Activated CD8-positive, alpha-beta T cell treated with anti-CD3 and anti-CD28 coated beads for 36 hours (primary cell): ENCODE measurements at places on chromosomes 1 and 21. TPM values are rescaled to one million over a fixed set of nuclear protein-coding genes. Genes with fewer than 3 reads are reported as not detected.

Gene MSH4
- 0.16 TPM for total RNA-seq

Gene LCE1A
- not detected for total RNA-seq

Gene NPR1
- total RNA-seq: not detected

Gene FUCA1
- 4.6 TPM for total RNA-seq

Gene AGL
- 14.5 TPM for total RNA-seq

Gene MIXL1
- total RNA-seq: not detected

Gene WNT2B
- not detected for total RNA-seq

Gene MYOM3
- not detected for total RNA-seq

Gene PDZK1
- not detected for total RNA-seq

Gene PPIAL4G
- 0.07 TPM for total RNA-seq

GRCh38 chr1:19744886-19745285 lies 54.8 kb downstream of the TMCO4 start:
- H3K27ac ChIP-seq: no peak overlapping the region
- H3K4me1 ChIP-seq: no peaks in the 10 kb centered on the region
- H3K36me3 ChIP-seq: peaks cover 17% of the 10 kb centered on the region
- no peak for DNase-seq
- H3K4me3 ChIP-seq: no peak overlapping the region

DNA sequence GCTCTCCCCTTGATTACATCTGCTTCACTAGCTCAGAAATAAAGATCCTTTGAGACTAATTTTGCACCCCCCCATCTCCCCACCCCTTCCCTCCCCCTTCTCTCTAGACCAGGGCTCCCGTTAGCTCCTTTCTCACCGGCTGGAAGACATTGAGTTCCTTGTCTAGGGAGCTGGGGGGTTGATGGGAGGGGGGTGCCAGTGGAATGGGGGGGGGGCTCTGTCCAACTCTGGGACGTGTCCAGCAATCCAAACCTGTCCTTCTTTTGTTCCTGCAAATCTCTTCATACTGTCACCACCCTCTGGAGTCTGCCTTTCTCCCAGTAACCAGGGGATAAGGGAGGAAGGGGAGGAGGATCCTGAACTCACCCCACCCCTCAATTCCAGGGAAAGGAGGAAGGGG lies 61.9 kb downstream of the RHBG start:
- no peaks in the 10 kb centered on the region for H3K36me3 ChIP-seq
- no peak overlapping the region for H3K27ac ChIP-seq
- no peak overlapping the region for H3K4me3 ChIP-seq
- peaks cover 32% of the 10 kb centered on the region for H3K4me1 ChIP-seq

GRCh38 chr1:8194481-8195227 lies 123.3 kb upstream of the SLC45A1 start:
- DNase-seq: no peak
- peaks cover 1% of the 10 kb centered on the region for H3K27me3 ChIP-seq
- peaks cover 10% of the 10 kb centered on the region for H3K4me1 ChIP-seq
- no peak overlapping the region for H3K4me3 ChIP-seq
- H3K27ac ChIP-seq: no peak overlapping the region
- no peaks in the 10 kb centered on the region for H3K36me3 ChIP-seq

GRCh38 chr1:226644541-226645176 lies 94.4 kb downstream of the ITPKB start:
- DNase-seq: peak; percentile 47
- H3K4me1 ChIP-seq: peaks cover 77% of the 10 kb centered on the region
- H3K27ac ChIP-seq: peak overlapping the region; percentile 95
- H3K27me3 ChIP-seq: no peaks in the 10 kb centered on the region
- peak overlapping the region; percentile 55 for H3K4me3 ChIP-seq
- peaks cover 61% of the 10 kb centered on the region for H3K36me3 ChIP-seq

- H3K27me3 ChIP-seq: no peaks in the 10 kb centered on the region
- H3K36me3 ChIP-seq: peaks cover 38% of the 10 kb centered on the region
- H3K4me1 ChIP-seq: peaks cover 5% of the 10 kb centered on the region
- DNase-seq: no peak
Observed at GRCh38 chr21:37172646-37173045, 94.5 kb downstream of the VPS26C start.

GRCh38 chr1:170284512-170284911 lies 138.8 kb downstream of the NTMT2 start:
- peaks cover 5% of the 10 kb centered on the region for H3K27me3 ChIP-seq
- no peak for DNase-seq
- no peak overlapping the region for H3K4me3 ChIP-seq
- no peak overlapping the region for H3K27ac ChIP-seq
- no peaks in the 10 kb centered on the region for H3K4me1 ChIP-seq

GRCh38 chr1:31785020-31785946 lies 21.1 kb upstream of the ADGRB2 start:
- no peak overlapping the region for H3K27ac ChIP-seq
- no peaks in the 10 kb centered on the region for H3K36me3 ChIP-seq
- peaks cover 5% of the 10 kb centered on the region for H3K4me1 ChIP-seq
- no peaks in the 10 kb centered on the region for H3K27me3 ChIP-seq
- DNase-seq: no peak
- H3K4me3 ChIP-seq: no peak overlapping the region

- H3K4me3 ChIP-seq: no peak overlapping the region
- H3K4me1 ChIP-seq: peaks cover 13% of the 10 kb centered on the region
- H3K27ac ChIP-seq: no peak overlapping the region
Observed at GRCh38 chr1:235056937-235057336, 71.7 kb downstream of the TOMM20 start.

- H3K27me3 ChIP-seq: no peaks in the 10 kb centered on the region
- H3K4me3 ChIP-seq: no peak overlapping the region
- H3K36me3 ChIP-seq: no peaks in the 10 kb centered on the region
- no peaks in the 10 kb centered on the region for H3K4me1 ChIP-seq
- H3K27ac ChIP-seq: no peak overlapping the region
- DNase-seq: no peak
Observed at GRCh38 chr1:43881415-43881814, 52.2 kb upstream of the ARTN start.

DNA sequence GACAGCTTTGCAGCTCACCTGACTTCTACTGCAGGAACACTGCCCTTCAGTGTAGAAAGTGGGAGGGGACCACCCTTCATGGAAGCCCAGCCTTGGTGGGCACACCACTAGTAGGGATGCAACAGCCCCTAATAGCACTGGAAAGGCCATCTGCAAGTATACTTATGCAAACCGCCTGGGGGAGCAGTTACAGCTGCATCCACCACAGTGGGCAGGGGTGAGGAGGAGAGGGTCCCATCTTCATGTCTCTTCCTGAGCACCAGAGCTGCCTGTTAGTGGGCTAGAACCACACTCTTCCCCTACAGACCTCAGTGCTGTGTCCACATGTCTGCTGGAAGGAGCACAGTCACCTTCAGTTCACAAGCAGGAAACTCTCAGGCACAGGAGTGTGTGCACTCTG lies 66.2 kb upstream of the LHX8 start:
- H3K4me1 ChIP-seq: no peaks in the 10 kb centered on the region
- H3K27me3 ChIP-seq: no peaks in the 10 kb centered on the region
- H3K27ac ChIP-seq: no peak overlapping the region
- DNase-seq: no peak
- H3K36me3 ChIP-seq: no peaks in the 10 kb centered on the region
- H3K4me3 ChIP-seq: no peak overlapping the region

GRCh38 chr1:212437179-212437798 lies 4.6 kb downstream of the NENF start:
- peak; percentile 33 for DNase-seq
- peaks cover 2% of the 10 kb centered on the region for H3K36me3 ChIP-seq
- H3K27me3 ChIP-seq: no peaks in the 10 kb centered on the region

- H3K27me3 ChIP-seq: peaks cover 4% of the 10 kb centered on the region
- H3K4me1 ChIP-seq: no peaks in the 10 kb centered on the region
- H3K36me3 ChIP-seq: no peaks in the 10 kb centered on the region
- H3K4me3 ChIP-seq: no peak overlapping the region
- no peak overlapping the region for H3K27ac ChIP-seq
Observed at GRCh38 chr1:244022311-244022710, 28.8 kb upstream of the ZBTB18 start.

GRCh38 chr1:116286541-116286971 lies 86.5 kb upstream of the ATP1A1 start:
- H3K36me3 ChIP-seq: no peaks in the 10 kb centered on the region
- no peaks in the 10 kb centered on the region for H3K27me3 ChIP-seq
- DNase-seq: no peak
- peaks cover 3% of the 10 kb centered on the region for H3K4me1 ChIP-seq
- no peak overlapping the region for H3K27ac ChIP-seq

- no peak overlapping the region for H3K27ac ChIP-seq
- H3K4me3 ChIP-seq: no peak overlapping the region
- H3K4me1 ChIP-seq: no peaks in the 10 kb centered on the region
- peaks cover 2% of the 10 kb centered on the region for H3K36me3 ChIP-seq
- H3K27me3 ChIP-seq: no peaks in the 10 kb centered on the region
- DNase-seq: peak; percentile 1
Observed at GRCh38 chr1:183739082-183739481, 65.8 kb upstream of the RGL1 start.

DNA sequence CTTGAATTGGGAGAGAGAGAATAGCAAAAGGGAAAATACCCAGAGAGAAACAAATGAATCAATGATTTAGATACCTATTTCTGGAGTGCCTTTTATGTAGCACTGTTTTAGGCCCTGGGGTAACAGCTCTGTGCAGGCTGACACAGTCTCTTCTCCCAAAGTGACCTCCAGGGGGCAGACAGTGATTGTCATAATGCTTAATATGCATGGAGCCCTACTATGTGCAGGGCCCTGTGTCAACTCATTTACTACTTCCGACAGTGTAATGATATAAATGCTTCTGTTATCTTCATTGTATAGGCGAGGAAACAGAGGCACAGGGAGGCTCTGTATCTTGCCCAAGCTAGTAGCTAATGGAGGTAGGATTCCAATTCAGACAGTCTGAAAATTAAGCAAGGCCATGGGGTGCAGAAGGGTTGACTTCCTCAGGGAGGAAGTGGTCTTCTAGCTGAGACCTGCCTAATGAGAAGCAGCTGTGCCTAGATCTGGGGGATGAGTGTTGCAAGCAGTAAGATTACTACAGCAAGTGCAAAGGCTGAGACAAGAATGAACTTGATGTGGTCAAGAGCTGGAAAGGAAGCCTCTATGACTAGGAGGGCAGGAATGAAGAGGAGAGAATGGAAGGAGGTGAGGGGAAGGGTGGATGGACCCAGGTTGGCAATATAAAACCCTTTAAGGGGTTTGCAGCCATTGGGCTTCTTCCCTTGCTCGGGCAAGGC lies 16.2 kb upstream of the SERINC2 start:
- peaks cover 9% of the 10 kb centered on the region for H3K4me1 ChIP-seq
- H3K36me3 ChIP-seq: no peaks in the 10 kb centered on the region
- no peak overlapping the region for H3K27ac ChIP-seq
- no peaks in the 10 kb centered on the region for H3K27me3 ChIP-seq

GRCh38 chr1:2973601-2974593 lies 47.4 kb upstream of the ACTRT2 start:
- H3K36me3 ChIP-seq: no peaks in the 10 kb centered on the region
- H3K27ac ChIP-seq: no peak overlapping the region
- no peak overlapping the region for H3K4me3 ChIP-seq
- DNase-seq: peak; percentile 8

GRCh38 chr1:114902343-114902742 lies 47.7 kb downstream of the SYCP1 start:
- H3K4me3 ChIP-seq: no peak overlapping the region
- no peaks in the 10 kb centered on the region for H3K36me3 ChIP-seq
- peaks cover 5% of the 10 kb centered on the region for H3K27me3 ChIP-seq

DNA sequence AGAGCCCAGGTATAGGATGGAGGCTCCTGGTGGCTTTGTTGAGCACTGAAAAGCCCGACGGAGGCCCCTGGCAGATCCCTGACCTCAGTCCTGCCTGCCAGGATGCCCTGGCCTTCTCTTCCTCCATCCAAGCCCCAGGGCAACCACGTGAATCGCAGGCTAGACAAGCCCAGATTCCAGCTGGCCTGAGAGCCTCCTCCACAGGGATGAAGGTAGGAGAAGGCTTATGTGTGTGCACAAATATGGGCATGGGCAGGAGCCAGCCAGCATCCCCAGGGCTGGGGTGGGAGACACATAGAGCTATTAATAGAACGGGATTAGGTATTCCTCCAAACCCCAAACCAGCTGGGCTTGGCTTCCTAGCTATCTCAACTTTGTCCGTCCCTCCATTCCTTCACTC lies 4.0 kb upstream of the EXTL1 start:
- peaks cover 19% of the 10 kb centered on the region for H3K4me1 ChIP-seq
- H3K4me3 ChIP-seq: no peak overlapping the region
- H3K27me3 ChIP-seq: no peaks in the 10 kb centered on the region
- DNase-seq: no peak
- no peaks in the 10 kb centered on the region for H3K36me3 ChIP-seq

DNA sequence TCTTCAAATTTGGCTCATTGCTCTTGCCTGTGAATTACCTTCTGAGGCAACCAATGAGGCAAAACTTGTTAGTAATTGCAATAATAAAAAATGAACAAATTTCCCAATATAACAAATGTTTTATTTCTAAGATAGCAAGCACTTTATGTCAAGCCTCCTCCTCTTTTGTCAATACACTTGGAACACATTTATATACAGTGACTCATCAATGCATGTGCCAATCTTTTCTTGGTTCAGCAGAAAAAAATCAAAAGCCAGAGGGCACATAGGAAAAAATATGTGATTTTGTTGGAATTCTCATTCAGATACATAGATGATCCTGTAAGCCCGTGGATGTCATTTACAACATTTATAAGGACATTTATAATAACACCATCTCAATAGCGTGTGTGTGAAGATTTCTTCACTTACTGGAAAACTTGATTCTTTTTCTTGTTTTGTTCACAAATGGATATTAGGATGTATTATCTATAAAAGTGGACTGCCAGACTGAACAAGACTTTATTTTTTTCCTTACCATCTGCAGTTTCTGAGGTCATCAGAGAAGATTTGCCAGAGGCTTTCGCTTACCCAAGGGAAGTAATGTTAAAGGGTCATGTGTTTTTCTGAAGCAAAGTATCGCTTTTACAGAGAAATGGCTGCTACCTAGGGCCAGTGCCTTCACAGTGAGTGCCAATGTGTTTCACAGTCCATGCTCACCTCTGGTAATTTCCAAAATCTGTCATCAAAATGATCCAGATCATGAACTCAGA lies 645.7 kb upstream of the PTBP2 start:
- no peak overlapping the region for H3K27ac ChIP-seq
- no peaks in the 10 kb centered on the region for H3K4me1 ChIP-seq
- no peaks in the 10 kb centered on the region for H3K27me3 ChIP-seq
- no peaks in the 10 kb centered on the region for H3K36me3 ChIP-seq
- DNase-seq: no peak

- H3K4me1 ChIP-seq: no peaks in the 10 kb centered on the region
- peaks cover 17% of the 10 kb centered on the region for H3K27me3 ChIP-seq
Observed at GRCh38 chr1:166811691-166812090, 27.6 kb upstream of the POGK start.

GRCh38 chr1:84152649-84153056 lies 8.6 kb downstream of the PRKACB start:
- peak overlapping the region; percentile 81 for H3K27ac ChIP-seq
- H3K4me3 ChIP-seq: peak overlapping the region; percentile 36
